ENCODE measurements at places on chromosomes 1 and 21.

DNA sequence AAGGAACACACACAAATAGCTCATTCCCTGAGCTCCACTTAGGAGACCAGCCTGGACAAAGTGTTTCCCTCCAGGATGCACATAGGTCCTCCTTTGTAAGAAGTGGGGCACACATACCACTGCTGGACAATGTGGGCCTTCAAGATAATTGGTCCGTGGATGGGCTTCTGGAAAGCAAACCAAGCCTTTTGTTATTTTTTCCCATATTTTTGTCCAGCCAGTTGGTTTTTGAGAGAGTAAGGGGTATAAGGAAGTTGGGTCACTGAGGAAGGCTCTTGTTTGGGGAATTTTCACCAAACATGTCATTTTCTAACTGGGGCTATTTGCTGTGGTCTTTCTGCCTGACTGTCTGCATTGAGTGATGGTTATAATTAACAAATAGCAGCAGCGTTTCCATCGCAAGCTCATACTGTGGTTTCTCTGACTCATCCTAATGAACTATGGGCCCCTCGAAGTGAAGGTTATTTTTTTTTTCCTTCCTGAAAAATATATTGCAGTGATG is 306.3 kb upstream of the DUSP10 start:
- DNase-seq: peak; percentile 79

GRCh38 chr1:62213075-62213914 is 18.6 kb downstream of the L1TD1 start:
- DNase-seq: no peak

DNA sequence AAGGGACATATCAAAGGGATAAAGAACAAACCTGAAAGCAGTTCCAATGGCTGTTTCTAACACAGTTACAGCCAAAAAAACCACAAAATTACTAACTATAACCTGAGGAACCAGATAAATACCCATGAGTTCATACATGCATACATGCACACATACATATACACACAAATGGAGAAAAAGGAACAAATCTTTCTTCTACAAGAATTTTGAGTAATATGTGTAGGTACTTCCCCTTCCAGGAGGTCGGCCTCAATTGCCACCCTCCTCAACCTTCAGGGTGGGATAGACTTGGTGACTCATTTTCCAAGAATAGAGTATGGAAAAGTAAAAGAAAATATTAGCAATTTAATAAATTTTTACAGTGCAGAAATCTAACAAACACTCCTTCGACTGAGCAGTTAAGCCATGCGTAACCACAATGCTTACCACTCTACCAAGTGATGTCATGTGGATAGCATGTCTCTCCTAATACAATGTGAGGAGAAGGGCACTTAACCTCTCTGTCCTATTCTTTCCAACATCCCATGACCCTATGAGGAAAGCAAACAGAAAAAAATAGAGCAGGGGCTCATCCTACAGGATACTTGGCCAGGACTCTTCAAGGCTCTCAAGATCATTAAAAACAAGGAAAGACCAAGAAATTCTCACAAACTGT is 243.0 kb upstream of the RUNX1 start:
- peak; percentile 19 for DNase-seq

DNA sequence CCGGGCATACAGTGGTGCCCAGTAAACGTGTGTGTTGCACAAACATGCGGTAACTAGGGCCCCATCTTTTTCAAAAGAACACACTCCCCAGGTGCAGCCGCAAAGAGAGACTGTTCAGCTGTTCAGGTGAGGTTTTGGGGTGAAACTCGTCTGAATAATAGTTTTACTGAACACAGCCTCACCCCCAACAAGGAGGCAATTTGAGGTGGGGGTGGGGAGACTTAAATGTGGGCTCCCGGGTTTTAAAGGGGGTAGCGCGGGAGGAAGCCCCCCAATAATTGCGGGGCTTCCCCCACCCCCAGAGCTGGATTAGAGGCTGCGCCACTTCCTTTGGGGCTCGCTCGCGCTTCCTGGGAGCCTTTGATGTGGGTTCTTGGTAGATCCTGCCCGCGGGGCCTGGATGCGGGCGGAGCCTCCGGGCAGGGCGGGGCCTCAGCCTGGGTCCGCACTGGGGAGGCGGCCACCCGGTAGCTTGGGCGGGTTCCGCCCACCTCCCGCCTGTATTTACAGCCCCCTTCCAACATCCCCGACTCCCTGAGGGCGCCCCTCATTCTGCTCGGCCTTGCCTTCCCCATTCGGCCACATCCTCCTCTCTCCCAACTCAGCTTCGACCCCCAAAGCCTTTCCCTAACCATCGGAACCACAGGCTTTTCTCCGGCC is 6.4 kb upstream of the EPHA2 start:
- DNase-seq: no peak

DNA sequence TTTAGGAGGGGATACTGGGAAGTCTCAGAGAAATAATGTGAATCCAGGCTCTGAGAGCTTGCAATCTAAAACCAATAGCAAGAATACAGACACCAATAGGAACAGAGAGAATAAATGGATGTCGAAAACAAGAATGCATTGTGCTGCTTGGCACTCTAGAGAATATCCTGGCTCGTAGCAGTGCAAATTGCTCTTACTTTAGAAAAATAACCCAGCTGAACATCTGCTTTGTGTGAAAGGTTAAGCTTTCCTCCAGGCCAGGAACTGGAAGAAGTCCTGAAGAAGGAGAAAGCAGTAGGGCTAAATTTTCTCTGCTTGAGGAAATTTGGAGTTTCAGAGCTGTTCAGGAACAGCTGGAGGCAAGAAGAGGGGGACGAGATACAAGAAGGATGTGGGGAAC is 382.3 kb downstream of the HHIPL2 start:
- DNase-seq: peak; percentile 8

GRCh38 chr1:41743366-41743765 is 175.4 kb downstream of the HIVEP3 start:
- DNase-seq: no peak

GRCh38 chr21:14878971-14879370 is 185.8 kb downstream of the NRIP1 start:
- DNase-seq: no peak

DNA sequence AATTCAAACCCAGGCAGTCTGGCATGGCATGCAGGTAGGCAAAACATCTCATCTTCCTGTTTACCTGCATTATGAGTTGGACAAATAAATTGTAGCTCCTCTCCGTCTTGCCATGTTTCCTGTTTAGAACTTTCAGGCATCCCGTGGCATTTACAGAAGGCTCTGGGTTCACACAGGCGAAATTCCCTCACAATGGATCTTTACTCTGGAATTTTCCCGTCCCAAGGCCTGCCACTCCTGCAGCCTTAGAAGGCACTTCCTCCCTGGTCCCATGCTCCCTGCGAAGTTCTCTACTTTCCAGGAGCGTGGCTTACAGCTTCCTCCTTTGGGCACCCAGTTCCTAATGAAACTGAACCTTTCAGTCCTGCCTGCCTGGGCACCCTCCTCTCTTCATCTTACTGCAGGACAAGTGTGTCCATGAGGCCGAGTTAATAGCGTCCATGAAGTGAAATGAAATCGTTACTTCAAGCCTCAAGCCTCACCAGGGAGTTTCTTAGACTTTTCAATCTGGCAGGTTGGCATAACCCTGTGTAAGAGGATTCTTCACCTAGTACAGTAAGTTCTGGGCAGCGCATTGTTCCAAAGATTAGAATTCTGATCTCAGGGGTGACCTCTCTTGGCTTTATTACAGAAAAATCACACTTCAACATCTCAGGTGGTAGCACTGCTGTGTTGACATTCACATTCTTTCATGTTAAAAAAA is 36.8 kb upstream of the AHCYL1 start:
- no peak for DNase-seq

DNA sequence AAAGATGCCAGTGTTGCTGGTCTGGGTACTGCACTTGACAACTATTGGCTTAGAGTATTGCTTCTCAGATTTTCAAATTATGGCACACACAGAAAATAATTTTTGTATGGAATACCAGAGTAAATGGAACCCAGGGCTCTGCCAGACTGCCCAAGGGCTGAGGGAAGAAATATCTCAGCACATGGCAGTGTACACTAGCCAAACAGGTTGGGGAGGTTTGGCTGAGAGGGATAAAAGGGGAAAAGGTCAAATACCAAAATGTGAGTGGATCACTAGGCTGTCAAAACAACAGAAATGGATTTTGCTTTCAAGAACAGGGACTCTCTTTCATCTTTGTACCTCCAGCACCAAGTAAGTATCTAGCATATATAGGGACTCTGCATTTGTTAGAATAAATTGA is 3.0 kb upstream of the RGS8 start:
- DNase-seq: no peak

- peak; percentile 6 for DNase-seq
Observed at GRCh38 chr1:176567190-176567794, 104.3 kb downstream of the PAPPA2 start.

DNA sequence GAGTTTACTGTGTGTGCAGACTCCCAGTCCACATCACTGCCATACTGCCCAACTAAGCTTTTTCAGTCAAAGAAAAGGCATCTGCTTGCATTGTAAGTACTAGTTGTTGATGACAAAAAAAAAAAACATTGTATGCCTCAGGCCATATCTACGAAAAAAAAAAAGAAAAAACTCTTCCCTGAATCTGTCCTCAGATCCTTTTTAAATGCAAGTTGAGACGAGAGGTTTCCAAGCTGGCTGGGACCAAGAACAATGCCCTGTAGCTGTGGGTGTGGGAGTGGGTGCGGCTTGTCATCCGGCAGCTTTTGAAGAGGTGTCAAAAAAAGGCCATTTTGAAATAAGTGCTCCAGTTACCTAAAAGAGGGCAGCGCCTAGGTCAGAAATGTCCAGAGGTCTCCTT is 29.2 kb upstream of the HHAT start:
- no peak for DNase-seq

DNA sequence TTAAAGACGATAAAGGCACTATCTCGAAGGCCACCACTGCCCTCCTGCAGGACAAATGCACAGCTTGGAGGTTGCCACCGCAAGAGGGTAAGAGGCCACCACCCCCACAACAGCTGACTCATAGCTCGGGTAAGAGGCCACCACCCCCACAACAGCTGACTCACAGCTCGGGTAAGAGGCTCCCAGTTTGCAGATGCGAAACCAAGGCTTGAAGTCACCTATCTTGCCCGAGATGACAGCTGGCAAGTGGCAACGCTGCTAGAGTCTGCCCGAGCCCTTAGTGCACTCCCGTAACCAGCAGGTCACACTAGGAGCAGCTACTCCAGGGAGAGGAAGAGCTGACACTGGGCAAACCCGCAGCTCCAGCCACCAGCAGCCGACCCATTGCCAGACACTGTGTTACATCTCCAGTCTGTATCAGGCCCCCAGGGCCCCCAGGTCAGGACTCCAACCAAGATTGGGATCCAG is 17.1 kb upstream of the SPSB1 start:
- peak; percentile 81 for DNase-seq

DNA sequence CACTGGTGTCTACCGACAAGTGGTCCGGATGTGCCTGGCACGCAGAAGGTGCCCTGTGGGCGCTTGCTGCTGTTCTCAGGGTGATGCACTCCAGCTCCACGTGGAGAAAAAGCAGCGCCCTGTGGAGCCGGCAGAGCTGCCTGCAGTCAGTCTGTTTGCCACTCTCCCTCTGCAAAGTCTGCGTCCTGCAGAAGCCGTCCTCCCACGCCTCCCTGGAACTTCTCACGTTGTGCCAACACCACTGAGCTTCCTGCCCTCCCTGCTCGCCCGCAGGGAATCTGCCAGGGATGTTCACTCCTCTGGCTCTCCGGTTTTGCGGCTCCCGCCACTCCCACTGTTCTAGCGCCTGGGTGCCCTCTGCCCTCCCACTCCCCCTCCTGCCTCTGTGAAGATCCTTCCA is 19.8 kb upstream of the UBXN10 start:
- no peak for DNase-seq

DNA sequence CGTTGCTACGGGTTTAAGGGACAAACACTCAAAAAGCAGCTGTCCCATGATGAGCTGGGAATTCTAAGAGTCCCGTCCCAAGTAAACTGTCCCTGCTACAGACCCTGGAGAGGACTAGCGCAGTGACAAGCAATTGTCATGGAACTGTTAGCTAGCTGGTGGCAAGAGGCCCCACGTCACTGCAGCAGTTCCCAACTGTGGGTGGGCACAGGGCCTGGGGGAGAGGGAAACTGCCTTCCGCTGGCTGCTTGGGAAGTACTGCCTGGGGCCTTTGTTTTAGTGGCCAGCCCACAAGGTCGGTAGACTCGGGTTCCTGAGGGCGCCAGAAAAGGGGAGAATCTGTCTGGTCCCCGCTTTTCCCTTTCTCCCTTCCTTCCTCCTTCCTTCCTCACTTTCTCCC is 97.4 kb downstream of the LACTBL1 start:
- DNase-seq: no peak

DNA sequence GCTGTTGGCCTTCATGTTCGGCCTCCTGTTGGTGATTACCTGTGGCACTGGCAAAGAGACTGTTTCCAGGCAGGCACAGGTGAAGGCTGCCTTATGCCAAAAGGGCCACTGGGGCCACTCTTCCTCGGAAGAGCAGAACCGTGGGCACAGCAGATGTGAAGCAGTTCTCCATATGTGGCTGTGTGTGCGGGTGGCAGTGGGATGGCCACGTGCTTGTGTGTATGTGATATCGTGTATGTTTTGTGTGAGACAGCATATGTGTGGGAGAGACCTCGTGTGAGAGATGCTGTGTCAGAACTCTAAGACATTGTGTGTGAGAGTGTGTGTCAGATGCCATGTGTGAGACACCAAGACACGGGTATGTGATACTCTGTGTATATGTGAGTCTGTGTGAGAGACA is 53.4 kb upstream of the KDM4A start:
- DNase-seq: no peak

DNA sequence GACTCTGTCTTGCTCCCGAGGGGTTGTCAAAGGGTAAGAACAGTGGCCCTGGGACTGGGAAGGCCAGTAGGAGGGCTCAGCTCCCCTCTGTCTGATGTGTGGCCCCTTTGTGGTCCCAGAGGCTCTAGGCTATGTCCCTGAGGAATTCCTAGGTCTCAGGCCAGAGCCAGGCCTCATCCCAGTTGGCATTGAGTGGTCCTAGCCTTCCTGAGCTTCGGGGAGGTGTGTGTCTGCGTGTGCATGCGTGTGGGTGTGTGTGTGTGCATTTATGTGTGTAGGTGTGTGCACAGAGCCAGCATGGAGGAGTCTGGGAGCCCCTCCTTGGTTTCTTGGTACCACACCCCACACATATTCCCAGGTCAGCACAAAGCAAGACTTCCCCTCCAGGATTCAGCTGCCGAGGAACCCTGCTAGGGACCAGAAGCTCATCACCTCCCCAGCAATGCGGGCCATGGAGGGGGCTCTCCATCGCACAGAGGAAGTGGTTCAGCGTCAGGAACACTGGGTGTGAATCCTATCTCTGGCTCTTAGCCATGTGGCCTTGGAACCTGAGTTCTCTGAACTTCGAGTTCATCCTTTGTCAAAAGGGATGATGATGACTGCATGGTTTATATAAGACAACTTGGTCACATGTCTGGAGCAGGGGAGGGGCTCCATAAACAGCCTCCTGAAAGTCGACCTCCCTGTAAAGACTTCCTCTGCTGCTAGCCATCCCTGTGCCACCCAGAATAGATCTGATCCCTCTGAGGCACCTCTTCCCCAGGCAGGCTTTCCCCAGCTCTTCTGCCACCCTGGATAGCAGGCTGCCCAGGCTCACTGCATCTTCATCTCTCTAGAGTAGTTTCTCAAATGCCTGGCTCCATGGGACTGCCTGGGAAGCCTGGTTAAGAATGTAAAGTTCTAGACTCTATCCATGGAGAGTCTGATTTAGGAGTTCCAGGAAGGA is 8.3 kb upstream of the EPS8L3 start:
- DNase-seq: no peak

All from choroid plexus epithelial cell (primary cell).